Naive thymus-derived CD8-positive, alpha-beta T cell (primary cell): ENCODE measurements at places on chromosomes 7 and 10. TPM values are rescaled to one million over a fixed set of nuclear protein-coding genes. Genes with fewer than 3 reads are reported as not detected.

OR2A12 gene
- not detected for total RNA-seq

- no peak for DNase-seq
- H3K27ac ChIP-seq, result no peak overlapping the region
- H3K27me3 ChIP-seq, result no peaks in the 10 kb centered on the region
- peaks cover 46% of the 10 kb centered on the region for H3K4me1 ChIP-seq
- H3K4me3 ChIP-seq, result no peak overlapping the region
- no peaks in the 10 kb centered on the region for H3K36me3 ChIP-seq
Observed at GRCh38 chr7:28081016-28081415, 99.6 kb downstream of the JAZF1 start.

DNA sequence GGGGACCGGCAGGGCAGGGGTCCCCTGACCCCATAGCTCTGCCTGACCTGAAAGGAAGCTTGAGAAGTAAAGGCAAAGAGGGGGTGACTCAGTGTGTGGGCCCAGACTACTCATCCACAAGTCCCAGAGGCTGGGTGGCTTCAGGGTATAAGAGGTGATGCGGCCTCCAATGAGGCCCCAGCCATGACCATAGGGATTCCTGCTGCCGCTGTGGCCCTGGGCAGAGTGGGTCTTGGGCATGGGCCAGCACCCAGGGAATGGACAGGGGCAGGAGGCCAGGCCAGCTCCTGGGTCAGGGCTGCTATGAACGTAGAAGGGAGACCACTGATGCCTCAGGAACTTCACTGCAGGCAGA is 64.4 kb upstream of the EBF3 start:
- no peaks in the 10 kb centered on the region for H3K27me3 ChIP-seq
- H3K27ac ChIP-seq, result no peak overlapping the region
- no peaks in the 10 kb centered on the region for H3K36me3 ChIP-seq
- no peak overlapping the region for H3K4me3 ChIP-seq
- H3K4me1 ChIP-seq, result no peaks in the 10 kb centered on the region
- no peak for DNase-seq

DNA sequence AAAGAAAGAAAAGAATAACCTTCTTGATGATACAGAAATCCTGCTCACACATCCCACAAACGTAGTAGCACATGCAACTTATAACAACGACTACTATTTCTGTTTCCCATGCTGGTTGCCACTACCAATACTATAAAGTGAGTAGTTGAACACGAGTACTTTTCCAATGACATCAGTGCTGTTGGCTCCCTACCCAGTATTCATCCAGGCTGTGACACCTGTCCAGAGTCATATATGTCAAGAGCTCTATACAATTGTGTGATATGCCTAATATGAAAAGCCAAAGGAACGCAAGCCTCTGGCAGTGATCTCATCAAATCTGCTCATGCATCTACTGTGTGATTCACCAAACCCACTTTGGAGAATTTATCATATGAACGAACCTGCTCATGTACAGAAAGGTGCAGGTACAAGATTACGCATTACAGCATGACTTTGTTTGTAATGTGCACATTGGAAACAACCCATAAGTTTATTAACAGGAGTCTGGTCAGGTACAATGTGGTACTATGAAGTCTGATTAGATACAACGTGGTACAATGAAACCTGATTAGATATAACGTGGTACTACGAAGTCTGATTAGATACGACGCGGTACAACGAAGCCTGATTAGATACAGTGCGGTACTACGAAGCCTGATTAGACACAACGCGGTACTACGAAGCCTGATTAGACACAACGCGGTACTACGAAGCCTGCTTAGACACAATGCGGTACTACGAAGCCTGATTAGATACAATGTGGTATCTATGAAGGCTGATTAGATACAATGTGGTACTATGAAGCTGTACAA is 5.8 kb upstream of the ITIH5 start:
- no peak overlapping the region for H3K27ac ChIP-seq
- peaks cover 6% of the 10 kb centered on the region for H3K4me1 ChIP-seq
- no peak overlapping the region for H3K4me3 ChIP-seq

DNA sequence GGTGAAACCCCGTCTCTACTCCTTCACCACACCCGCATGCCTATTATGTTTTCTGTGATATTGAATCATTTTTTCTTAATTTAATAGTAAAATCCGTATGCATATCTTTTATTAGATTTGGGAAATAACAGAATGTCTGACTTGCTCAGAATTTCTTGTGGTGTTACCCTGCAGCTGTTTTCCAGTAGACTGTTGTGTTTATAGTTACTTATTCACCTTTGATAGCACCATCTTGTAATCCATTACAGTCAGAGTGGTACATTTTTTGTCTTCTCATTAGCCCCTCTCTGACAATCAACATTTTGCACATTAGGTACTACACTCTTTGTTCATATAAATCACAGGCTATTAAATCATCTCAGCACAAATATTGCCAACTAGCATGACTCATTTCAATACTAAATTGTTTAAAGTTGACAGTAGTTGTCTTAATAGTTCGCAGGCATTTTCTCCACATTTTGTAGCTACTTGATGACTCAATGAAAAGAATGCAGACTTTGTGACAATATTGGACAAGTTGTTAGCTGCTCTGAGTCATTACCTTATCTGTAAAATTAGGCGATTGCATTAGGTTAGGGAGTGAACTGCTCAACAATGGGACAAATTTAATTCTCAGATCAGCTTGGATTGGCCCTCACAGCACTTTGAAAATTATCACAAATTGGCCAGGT is 17.8 kb upstream of the SLC16A12 start:
- no peak overlapping the region for H3K27ac ChIP-seq
- H3K27me3 ChIP-seq, result peaks cover 5% of the 10 kb centered on the region
- H3K4me3 ChIP-seq, result no peak overlapping the region
- no peak for DNase-seq

GRCh38 chr7:84624927-84625326 is 430.3 kb upstream of the SEMA3A start:
- no peak overlapping the region for H3K4me3 ChIP-seq
- H3K27me3 ChIP-seq, result no peaks in the 10 kb centered on the region
- H3K36me3 ChIP-seq, result no peaks in the 10 kb centered on the region
- no peak for DNase-seq

GRCh38 chr10:97291357-97292096 is 910 bp downstream of the ARHGAP19 start:
- H3K27me3 ChIP-seq, result no peaks in the 10 kb centered on the region
- peak overlapping the region; percentile 86 for H3K27ac ChIP-seq
- H3K4me3 ChIP-seq, result peak overlapping the region; percentile 95
- peaks cover 26% of the 10 kb centered on the region for H3K4me1 ChIP-seq
